Frontal cortex (tissue), 4 donors: ENCODE measurements at places on chromosomes 13 and 19.

GRCh38 chr13:108315273-108315672, 45.8 kb downstream of the TNFSF13B start:
- DNase-seq = no peak

DNA sequence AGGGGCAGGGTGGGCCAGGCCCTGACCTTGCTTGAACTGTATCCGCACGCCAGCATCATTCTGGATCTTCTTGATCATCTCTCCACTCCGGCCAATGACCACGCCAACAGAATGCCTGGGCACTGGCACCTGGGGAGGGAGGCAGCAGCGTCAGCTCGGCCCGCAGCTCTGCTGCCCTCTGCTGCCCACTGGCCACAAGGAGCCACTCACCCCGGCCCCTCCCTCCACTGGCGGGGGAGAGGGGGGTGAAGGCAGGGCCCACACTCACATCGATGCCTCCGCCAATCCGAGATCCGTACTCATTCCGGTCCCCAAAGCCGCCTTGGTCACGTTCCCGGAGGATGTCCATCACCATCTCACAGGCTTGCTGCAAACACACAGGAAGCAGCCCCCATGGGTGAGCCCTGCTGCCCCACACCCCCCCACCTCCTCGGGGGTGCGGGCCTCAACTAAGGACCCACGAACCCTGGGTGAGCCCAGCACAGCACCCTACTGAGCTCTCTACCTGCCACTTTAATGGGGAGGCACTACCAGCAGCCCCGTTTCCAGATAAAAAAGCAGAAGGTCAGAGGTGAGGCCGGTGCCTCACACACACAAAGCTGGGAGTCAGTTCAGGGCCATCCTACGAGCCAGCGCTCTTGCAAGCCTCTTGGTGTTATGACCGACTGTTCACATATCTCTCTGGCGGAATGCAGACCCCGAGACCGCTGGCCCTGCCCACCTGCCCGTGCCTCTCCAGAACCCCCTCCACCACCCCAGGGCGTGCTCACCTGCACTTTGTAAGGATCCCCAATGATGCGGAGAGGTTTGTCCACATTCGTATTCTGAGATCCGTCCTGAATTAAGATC, 6.7 kb downstream of the KHSRP start:
- DNase-seq = peak; percentile 80

- DNase-seq = no peak
These were observed 152.6 kb upstream of the KL start for GRCh38 chr13:32863596-32863995.

DNA sequence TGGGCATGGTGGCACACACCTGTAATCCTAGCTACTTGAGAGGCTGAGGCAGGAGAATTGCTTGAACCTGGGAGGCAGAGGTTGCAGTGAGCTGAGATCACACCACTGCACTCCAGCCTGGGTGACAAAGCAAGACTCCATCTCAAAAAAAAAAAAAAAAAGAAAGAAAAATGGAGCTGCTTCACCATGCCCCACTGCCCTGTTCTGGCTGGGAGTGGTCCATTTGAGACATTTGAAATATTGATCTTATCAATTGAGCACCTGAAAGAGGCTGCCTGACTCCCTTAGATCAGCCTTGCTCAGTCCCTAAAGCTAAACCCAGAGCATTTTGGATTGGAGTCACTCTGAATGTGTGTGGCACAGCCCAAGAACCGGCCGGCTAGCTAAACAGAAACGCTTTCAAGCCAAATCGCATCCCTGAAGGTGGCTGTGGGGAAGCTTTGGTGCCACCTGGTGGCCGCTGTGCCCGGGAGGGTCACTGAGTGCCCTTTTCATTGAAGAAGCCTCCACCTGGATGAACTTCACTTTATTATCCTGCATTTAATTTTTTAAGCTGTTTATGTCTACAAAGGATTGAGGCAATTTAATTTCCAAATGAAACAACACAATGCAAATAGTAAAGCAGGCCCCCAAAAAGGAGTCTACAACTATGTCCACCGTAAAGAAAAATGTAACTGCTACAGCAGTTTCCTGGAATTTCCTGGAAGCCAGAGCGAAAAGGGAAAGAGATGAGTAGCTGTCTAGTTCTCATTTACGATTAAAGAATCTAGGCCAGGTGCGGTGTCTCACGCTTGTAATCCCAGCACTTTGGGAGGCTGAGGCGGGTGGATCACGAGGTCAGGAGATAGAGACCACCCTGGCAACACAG, 53.1 kb upstream of the SERPINE3 start:
- DNase-seq = peak; percentile 66

DNA sequence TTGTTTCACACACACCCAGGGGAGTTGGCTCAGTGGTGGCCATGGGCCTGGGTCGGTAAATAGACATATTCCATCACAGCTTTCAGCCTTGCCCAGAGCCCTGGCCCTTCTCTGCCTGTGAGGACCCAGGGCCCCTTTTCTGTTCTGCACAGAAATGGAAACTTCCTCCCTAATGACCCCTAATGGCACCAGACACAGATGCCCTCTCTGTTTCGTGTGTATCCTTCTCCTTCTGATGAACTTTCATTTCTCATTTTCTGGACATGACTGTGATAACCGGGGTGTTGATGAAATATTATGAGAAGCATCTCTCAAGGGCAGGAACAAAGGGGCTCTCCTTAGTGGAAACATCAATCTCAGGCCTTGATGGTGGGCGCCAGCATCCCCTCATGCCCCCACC, 12.8 kb downstream of the LILRA1 start:
- no peak for DNase-seq

- DNase-seq = no peak
These were observed 69.6 kb downstream of the ERCC5 start for GRCh38 chr13:102915393-102915930.

GRCh38 chr13:72864142-72865011, 82.4 kb downstream of the PIBF1 start:
- DNase-seq = no peak
